Fibroblast of pulmonary artery (primary cell): ENCODE measurements at places on chromosomes 2 and 18.

DNA sequence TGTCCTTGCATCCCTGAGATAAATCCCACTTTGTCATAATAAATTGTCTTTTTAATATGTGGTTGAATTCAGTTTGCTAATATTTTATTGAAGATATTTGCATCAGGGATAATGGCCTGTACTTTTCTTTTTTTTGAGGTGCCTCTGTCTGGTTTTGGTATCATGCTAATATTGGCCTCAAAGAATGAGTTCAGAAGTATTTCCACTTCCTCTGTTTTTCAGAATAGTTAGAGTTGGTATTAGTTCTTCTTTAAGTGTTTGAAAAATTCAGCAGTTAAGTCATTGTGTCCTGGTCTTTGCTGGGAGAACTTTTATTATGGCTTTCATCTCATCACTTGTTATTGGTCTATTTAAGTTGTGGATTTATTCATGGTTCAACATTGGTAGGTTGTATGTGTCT is 464.1 kb upstream of the CRIM1 start:
- no peak for DNase-seq

DNA sequence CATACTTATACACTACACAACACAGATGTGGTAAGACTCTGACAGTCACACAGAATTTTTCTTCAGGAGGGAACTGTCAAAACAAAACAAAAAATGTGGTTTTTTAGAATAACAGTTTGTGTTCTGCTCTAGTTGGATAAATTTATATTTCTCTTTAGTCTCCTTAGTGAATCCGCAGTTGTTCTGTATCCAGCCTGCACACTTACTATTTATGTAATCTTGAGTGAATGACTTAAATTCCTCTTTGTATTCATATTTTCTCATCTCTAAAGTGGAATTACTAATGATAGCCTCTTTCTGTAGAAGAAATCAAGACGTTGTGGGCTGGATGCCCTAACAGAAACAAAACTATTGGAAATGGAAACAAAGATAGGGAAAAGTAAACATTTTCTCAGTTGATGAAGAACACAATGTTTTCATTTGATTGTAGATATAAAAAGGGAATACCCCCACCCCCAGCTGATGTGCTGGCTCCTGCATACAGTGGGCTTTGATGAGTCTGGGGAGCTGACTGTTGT is 375.2 kb downstream of the TRIB2 start:
- no peak for DNase-seq

DNA sequence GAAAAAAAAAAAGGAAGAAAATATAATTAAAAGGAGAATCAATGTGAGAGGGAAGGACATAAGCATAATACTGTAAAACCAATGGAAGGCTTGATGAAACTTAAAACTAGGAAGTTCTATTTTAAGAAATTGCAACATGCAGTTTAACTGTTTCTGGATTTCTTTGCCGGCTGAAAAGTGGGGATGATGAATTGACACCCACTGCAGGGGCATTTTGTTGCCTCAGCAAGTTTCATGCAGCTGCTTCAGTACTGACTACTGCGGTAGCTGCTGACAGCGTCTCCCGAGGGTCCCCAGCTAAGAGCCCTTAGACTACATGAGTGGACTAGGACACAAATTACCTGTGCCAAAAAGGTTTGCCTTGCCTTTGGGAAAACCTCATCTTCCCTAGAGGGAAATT is 69.2 kb downstream of the B3GNT2 start:
- DNase-seq = no peak

DNA sequence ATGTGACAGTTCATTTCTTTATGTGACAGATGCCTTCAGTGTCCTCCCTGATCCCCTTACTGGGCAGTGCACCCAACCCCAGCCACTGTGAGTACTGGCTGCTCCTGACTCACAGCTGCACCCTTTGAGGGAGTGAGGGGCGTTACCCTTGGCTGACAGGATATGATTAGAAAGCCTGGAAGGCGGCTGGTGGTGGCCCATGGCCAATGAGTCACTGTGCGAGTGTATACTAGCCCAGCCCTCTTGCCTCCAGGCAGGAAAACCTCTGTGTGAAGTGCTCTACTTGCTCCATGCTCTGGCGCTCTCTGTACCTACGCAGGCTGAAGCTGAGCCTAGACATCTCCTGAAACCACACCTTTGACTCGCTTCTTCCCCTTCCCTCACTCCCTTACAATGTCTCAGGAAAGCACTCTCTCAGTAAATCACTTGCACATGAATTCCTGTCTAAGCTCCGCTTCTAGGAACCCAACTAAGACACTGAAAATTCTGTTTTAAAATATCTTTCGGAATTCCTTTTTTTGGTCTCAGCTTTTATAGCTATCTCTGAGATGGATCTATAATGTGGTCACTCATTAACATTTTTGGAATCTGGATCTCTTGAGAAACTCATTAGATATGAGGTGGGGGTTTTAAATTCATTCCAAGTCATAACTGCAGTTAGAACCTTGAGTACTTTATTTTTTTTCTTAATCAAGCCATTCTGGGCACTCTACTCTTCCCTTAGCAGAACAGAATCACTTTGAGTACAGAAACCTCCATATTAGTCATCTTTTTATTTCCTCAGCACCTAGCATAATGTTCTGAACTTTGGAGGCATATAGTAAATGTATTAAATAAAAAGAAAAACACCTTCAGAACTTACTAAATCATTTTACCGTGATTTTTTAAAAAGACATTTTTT is 25.3 kb upstream of the STAM2 start:
- DNase-seq = peak; percentile 93

- no peak for DNase-seq
These were observed 52.3 kb upstream of the COL5A2 start for GRCh38 chr2:189231719-189232323.

GRCh38 chr2:76669966-76670465 is 852.2 kb downstream of the LRRTM4 start:
- no peak for DNase-seq

GRCh38 chr2:113898081-113898480 is 8.2 kb downstream of the ACTR3 start:
- no peak for DNase-seq

- DNase-seq = peak; percentile 62
These were observed 321.8 kb downstream of the ZEB2 start for GRCh38 chr2:144198116-144198515.

DNA sequence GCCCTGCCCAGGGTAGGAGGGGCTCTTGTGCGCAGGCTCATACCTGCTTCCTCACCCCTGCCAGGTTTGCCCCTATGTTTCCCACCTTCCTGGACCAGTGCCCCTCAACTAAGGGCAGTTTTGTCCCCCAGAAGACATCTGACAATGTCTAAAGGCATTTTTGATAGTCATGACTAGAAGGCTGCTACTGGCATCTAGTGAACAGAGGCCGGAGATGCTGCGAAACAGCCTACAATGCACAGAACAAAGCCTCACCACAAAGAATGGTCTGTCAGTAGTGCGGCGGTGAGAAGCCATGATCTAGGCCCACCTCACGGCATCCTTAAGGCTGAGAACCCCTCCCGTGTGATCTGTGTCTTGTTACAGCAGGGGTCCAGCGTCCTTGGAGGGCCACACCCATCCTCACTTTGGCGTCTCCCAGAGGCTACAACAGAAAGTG is 96.0 kb downstream of the TMEM17 start:
- peak; percentile 14 for DNase-seq

DNA sequence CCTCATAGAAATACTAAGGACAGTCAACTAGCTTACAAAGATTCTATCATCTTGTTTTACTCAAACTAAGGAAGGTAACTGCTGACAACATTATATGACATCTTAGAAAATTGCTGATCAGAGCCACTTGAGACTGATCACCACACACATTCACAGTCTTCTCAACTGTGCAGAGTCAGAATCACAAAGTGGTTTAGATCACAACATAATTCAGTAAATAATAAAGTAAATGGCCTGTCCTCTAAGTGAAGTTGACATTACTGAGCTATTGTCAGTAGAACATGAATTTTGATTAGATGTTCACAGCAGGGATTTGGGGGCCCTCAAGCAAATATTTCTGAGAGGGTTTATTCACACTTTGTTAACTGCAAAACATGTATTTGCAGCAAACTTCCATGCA is 28.5 kb downstream of the NOL4 start:
- no peak for DNase-seq

DNA sequence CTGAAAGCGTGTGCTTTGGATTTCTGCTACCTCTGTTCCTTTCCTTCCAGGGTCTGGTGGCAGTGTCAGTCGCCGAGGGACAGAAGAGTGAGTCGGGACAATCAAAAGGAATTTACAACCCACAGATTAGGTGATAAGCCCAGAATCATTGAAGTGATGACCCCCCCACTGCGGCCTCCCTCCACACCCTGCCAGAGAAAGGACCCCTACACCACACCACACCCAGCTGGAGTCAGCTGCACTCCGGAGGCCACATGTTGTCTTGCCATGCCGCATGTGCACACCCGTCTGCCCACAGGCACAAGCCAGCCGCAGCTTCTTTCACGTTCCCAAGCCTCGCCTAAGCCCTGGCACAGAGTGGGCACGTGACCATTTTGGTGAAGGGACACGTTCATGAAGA is 366.8 kb upstream of the SALL3 start:
- no peak for DNase-seq

DNA sequence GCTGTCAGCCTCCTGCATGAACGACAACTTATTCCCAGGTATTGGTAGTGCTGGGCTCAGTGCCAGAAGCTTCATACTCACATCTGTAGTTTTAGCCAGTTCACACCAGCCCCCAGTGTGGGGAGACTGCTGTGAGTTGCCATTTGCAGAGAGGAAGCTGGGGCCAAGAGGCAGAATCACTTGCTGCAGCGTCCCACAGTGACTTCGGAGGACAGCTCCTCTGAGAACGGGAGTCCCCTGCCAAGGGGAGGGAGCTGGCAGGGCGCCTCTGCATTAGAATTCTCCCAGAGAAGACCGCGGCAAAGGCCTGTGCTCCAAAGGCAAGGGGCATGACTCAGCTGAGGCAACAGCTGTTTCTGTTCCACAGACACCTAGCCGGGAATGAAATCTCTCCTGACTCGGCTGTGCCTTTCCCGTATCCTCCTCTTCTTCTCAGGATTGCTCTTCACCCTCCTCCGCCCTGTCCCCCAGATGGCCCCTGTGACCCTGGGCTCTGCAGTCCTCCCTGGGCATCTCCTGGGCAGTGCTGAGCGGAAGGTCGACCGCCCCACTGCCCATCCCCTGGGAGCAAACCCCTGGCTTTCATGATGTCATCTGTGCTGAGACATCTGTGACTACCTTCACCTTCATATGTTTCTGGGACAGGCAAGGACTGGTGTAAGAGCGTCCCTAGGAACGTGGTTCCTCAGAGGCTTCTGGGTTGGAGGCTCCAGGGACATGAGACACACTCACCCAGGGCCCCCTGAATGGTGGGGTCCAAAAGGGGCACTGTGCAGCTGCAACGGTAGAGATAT is 18.0 kb downstream of the MAL start:
- peak; percentile 87 for DNase-seq

DNA sequence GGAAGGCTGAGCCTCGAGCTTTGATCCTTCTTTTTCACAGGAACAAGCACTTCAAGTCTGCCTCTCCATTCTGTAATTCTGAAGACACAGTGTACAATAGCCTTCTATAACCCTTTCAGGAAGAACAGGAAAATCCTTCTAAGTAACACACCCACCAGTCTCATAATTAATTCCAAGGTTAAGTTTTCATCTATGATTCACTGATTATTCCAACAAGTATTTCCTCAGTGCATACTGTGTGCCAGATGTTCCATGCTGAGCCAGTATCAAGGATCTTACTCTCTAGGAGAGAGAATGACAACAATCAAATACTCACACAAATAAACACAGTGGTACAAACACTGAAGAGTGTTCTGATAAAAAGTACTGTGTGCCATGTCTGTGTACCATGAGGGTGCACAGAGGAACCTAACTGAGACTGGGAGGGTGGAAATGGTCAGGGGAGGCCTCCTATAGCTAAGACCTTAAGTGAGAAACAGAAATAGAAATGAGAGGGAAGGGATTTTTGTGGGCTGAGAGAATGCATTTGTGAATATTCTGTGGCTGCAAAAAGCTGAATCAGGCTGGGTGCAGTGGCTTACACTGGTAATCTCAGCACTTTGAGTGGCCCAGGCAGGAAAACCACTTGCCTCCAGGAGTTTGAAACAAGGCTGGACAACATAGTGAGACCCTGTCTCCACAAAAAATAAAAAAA is 7.3 kb upstream of the MTLN start:
- peak; percentile 35 for DNase-seq

DNA sequence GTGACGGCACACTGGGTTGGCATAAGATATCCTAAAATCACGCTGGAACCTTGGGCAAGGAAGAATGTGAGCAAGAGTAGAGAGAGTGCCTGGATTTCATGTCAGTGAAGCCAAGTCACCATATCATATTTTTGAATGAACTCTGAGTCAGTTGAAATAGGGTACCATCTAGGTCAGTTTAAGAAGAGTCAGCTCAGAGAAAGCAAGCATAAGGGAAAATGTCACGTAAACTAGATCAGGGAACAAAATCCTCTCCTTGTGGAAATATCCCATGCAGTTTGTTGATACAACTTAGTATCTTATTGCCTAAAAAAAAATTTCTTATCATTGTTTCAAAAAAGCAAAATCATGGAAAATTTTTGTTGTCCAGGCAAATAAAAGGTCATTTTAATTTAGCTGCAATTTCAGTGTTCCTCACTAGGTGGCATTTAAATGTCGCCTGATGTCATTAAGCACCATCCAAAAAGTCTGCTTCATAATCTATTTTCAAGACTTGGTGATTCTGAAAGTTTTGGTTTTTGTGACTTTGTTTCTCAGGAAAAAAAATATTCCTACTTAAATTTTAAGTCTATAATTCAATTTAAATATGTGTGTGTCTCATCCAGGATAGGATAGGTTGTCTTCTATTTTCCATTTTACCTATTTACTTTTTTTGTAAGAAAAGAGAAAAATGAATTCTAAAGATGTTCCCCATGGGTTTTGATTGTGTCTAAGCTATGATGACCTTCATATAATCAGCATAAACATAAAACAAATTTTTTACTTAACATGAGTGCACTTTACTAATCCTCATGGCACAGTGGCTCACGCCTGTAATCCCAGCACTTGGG is 19.6 kb downstream of the RSAD2 start:
- peak; percentile 66 for DNase-seq

DNA sequence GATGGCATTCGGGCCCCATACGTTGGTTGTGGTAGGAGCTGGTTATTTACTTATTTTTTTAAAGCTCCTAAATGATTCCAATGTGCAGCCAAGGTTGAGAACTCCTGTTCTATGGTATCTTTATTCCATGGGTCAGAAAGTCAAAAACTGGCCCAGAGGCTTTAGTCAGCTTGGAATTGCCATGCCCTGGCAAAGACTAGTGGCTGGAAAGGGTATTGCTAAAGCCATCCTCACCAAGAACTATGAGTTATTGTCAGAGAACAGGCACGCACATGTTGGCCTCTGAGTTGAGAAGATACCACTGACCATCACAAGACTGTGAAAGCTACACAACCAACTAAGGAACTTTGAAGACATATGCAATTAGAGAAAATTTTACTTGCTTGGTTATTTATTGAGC is 47.9 kb upstream of the ACMSD start:
- no peak for DNase-seq

GRCh38 chr2:74747411-74748080 is 86.4 kb upstream of the HK2 start:
- peak; percentile 82 for DNase-seq

- DNase-seq = no peak
These were observed 12.0 kb upstream of the IL18RAP start for GRCh38 chr2:102410952-102411351.

GRCh38 chr2:133740500-133740899 is 172.2 kb upstream of the NCKAP5 start:
- no peak for DNase-seq
